Omental fat pad (tissue), 4 donors: ENCODE measurements at places on chromosomes 11 and 22. TPM values are rescaled to one million over a fixed set of nuclear protein-coding genes. Genes with fewer than 3 reads are reported as not detected.

DNA sequence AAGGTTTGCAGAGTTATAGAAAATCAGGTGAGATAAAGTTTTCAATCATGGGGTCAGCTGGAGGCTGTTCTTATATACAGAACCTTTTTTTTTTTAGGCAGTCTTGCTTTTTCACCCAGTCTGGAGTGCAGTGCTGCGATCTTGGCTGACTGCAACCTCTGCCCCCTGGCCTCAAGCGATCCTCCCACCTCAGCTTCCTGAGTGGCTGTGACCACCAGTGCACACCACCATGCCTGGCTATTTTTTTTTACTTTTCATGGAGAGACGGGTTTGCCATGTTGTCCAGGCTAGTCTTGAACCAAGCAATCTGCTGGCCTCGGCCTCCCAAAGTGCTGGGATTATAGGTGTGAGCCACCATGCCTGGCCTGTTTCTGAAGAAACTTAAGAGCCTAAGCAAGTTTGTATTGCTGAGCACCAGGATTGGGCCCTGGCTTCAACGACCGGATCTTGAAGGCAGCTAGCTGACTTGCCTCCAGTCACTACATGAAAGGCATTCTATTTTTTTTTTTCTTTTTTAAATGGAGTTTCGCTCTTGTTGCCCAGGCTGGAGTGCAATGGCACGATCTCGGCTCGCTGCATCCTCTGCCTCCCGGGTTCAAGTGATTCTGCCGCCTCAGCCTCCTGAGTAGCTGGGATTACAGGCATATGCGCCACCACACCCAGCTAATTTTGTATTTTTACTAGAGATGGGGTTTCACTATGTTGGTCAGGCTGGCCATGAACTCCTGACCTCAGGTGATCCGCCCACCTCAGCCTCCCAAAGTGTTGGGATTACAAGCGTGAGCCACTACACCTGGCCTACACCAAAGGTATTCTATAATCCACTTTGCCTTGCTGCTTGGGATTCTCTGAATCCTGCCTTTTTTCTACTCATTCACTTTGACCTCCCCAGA is 7.6 kb downstream of the XBP1 start:
- DNase-seq = no peak

The UPK3A gene
- total RNA-seq = not detected

DNA sequence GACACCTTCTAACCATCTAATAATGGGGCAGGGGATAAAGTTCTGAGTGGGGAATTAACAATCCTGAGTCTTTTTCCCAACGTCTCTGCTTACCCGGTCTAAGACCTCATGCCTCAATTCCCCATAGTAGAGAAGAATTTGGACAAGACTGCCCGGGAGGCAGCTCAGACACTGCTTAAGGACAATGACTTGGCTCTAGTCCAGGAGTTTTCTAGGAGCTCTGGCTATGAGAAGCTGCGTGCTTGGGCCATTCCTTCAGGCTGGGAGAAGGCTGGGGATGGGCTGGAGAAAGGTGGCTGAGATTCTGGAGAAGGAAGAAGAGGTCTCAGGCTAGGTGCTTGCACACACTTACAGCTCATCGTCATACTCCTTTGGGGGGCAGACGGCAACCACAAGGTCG is 19.8 kb upstream of the ABCC8 start:
- no peak for DNase-seq

The CLP1 gene
- 12.3 TPM for total RNA-seq

DNA sequence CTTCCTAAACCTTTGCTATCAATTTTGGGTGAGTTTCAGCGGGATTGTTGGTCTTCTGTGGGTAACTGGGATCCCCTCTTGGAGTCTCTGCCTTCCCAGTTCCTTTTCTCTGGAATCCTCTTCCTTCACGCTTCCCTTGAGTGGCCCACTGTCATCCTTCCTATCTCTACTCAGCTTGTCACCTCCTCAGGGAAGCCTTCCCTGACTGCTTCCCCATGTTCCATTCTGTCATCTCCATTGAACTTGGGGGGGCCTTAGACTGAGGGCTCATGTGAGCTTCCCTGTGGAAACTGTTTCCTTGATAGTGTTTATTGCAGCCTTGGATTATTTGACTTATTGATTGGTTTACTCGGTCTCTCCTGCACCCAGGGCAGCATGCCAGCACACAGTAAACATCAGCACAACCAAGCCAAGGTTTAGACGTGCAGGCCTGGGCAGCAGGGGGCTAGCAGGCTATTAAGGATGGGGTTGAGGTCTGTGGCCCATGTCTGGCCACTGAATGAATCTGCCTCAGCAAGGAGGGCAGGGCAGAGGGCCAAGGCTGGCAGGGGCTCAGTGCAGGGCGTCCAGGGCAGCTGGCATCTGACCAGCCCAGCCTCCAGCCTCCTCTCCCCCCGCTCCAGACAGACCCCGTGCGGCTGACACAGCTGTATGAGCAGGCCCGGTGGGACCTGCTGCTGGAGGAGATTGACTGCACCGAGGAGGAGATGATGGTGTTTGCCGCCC is 7.2 kb downstream of the TRPT1 start:
- no peak for DNase-seq

The PACSIN3 gene
- total RNA-seq = 11.2 TPM

GRCh38 chr11:16899708-16900303 is 114.4 kb downstream of the PLEKHA7 start:
- no peak for DNase-seq

- DNase-seq = no peak
Observed at GRCh38 chr11:112942966-112943643, 18.1 kb upstream of the NCAM1 start.
